Right forelimb (tissue), 1 donor: ENCODE measurements at places on chromosomes 2 and 18.

- DNase-seq, result no peak
Observed at GRCh38 chr18:46621111-46621766, 35.8 kb downstream of the LOXHD1 start.

- DNase-seq, result no peak
Observed at GRCh38 chr2:120294008-120294340, 41.3 kb downstream of the RALB start.

DNA sequence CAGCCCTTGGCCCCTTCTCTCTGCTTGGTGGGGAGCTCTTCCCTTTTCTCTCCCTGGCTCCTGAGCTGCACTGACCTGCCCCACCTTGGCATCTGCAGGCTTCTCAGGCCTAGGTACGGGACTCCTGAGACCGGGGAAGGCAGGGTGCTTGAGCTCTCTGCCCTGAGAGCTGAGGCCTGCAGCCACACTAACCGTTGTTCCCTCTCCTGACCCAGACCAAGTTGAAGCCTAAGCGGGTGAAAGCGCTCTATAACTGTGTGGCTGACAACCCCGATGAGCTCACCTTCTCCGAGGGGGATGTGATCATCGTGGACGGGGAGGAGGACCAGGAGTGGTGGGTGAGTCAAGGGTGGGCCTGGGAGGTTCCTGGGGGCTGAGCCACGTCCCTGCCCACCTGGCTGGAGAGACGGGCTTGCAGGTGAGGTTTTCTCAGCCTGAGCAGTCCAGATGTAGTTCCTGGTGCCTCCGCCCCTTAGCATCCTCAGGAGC, 22.2 kb downstream of the ITGB1BP1 start:
- no peak for DNase-seq

DNA sequence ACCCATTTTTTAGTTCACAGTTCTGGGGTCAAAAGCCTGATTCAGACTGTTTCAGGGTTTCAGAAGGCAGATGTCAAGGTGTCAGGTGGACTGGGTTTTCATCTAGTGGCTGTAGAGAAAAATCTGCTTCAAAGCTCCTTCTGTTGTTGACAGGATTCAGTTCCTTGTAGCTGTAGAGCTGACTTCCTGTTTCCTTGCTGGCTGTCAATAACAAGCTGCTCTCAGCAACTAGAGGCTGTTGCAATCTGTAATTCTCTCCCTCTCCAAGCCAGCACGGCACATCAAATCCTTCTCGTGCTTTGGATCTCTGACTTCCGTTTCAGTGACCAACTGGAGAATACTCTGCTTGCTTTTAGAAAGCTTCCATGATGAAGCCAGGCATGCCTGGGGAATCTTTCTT, 179.4 kb downstream of the DOK6 start:
- DNase-seq, result no peak

DNA sequence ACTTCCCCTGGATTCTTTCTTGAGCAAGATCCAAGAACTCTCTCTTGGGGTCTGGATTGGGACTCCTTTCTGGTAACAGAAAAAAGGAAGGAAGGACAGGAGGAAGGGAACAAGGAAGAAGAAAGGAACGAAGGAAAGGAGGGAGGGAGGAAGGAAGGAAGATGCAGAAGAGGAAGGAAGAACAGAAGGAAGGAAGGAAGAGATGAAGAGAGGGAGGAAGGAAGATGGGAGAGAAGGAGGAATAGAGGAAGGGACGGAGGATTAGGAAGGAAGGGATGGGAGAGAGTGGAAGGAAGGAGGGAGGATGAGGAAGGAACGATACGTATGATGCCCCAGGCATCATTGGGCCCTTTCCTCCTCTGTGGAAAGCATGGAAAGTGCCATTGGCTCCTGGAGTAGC, 58.6 kb downstream of the CYP26B1 start:
- no peak for DNase-seq

- peak; percentile 12 for DNase-seq
Observed at GRCh38 chr2:69175790-69176715, 163.1 kb downstream of the ANTXR1 start.

GRCh38 chr2:237692601-237693290, 65.4 kb downstream of the LRRFIP1 start:
- DNase-seq, result no peak

GRCh38 chr2:23690421-23691105, 236.4 kb downstream of the ATAD2B start:
- DNase-seq, result no peak

- no peak for DNase-seq
Observed at GRCh38 chr2:19109518-19109917, 248.9 kb downstream of the OSR1 start.

DNA sequence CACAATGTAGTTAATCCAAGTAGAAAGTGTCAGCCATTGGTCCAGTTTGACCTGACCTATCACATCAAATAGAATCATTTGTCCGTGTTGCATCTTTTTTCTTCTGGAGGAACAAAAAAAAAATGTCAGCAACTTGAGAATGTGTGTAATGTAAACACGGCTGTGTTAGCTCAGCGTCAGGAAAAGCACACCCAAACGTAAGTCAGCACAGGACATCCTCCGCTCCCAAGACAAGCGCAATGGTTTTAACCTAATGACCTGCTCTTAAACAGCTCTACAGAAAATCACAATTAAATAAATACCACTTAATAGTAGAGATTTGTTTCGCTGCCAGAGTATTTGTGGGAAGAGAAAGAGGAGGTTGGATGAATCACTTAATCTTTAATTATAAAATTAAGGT, 59.4 kb downstream of the OSR1 start:
- DNase-seq, result no peak

GRCh38 chr2:200342235-200342634, 35.7 kb downstream of the SPATS2L start:
- no peak for DNase-seq

DNA sequence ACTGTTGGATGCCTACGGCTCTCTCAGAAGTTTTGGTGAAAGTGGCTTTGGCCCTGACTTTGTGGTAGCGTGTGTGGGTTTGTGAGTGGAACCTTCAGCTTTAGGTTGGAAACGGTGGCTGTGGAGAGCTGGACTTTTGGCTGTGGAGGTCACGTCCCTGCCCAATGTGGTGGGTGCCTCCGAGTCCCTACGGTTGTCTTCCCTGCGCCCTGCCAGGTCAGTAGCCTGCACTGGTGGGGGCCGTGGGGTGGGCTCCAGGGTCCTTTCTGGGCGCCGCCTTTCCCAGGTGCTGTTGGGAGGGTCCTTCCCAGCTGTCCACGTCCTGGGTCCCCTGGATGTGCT, 11.1 kb downstream of the COLEC11 start:
- DNase-seq, result no peak

- DNase-seq, result no peak
Observed at GRCh38 chr2:111904726-111905474, 6.5 kb downstream of the MERTK start.

DNA sequence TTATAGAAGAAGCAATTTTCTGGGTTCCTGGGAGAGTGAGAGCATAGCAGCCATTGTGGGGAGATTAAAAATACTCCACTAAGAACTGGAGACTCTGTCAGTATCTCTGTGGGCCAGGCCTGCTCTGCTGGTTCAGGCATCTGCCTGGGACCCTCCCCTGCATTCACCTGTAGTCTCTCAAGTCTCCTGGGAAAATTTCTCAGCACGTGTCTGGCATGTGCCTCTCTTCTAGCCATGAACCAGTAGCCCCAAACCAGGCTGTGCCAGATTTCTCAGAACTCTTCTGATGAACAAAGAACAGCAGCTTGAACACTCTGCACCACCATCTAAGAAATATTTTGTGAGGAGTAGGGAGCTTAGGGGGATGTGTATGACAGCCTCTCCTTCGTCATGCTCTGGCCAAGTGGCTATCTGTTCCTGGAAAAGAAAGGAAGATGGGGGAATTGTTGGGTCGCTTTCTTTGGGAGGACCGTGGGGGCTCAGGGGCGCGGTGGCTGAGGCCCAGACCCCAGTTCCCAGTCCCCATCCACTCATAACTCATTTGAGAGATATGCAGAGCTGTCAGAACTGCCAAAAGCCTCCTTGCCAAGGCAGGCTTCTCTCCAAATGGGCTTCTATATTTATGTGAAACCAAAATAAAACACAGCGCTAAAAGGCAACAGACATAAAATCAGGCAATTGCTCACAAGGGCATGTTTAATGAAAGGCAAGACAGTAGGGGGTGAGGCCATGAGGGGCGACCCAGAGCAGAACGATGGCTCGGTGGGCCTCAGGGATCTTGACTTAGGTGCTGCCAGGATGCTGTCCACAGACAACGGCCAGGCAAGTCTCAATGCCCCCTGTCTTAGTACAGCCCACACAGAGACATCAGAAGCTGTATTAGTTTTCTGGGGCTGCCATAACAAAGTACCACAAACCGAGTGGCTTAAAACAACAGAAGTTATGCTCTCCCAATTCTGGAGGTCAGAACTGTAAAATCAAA, 114.7 kb upstream of the TNP1 start:
- no peak for DNase-seq

DNA sequence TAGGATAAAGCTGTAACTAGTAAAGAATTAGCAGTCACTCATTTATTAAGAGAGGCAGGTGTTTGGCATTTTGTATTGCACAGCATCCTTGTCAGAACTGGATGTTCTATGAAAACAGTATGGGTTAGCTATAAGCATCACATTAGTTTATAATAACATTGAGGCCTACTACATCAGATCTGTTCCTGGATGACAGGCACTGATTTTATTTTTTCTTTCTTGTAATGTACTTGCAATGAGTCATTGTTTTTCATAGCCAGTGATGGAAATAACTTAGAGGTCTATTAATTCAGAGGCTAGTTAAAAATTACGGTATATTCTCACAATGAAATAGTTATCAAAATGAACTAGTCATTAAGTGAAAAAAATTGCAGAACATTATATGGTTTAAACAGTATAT, 13.0 kb upstream of the RMDN2 start:
- DNase-seq, result no peak

DNA sequence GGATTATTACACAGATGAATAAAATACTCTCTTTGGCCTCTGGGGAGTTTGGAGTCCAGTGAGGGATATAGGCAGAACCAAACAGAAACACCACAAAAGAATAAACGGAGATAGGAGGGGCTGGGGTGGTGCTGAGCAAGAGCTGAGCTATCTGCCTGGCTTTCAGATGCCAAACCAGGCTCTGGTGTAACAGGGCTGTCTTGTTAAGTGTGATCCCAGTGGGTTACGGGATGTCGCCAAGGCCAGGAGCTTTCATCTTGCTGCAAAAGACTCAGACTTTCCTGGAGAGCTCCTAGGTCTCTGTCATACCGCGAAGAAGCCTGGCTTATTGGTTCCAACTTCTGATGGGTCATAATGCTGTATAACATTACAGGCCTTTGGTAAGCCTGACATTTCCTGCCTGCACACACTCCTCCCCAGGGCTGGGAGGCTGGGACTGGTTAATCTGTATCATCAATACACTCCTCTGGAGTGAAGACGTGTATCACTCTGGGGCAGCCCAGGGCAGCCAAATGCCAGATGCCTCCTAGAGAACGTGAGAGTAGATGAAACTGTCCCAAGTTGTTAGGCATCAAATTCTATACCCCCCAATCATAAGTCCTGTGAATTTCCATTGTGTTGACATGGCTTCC, 60.5 kb downstream of the STPG4 start:
- no peak for DNase-seq

- no peak for DNase-seq
Observed at GRCh38 chr18:69841117-69841516, 106.6 kb downstream of the CD226 start.

DNA sequence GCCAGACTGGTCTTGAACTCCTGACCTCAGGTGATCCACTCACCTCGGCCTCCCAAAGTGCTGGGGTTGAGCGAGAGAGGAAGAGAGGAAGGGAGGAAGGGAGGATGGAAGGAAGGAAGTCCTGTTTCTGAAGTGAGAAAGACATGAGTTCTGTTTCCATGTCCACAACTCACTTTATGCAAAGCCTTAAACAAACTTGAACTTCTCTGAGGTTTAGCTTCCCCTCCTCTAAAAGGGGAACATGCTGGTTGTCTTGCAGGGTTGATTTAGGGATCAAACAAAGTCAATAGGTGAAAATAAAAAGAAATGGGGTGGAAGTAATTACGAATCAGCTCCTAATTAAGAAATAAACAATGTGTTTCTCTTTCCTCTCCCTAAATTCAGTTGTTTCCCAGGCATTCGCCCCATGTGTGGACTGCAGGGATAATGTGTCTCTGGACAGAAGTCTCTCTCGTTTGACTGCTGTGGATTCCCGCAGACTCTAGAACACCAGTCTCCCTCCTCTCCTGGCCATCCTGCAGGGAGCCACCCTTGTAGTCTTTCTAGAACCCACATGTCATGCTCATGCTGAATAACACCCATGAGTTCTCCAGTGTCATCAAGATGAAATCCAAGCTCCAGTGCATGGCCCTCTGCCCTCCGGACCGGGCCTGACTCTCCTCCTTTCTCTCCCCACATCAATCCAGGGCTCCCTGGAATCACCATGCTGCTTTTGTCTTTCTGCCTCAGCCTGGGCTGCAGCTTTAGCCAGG, 229.3 kb upstream of the TRIB2 start:
- no peak for DNase-seq

DNA sequence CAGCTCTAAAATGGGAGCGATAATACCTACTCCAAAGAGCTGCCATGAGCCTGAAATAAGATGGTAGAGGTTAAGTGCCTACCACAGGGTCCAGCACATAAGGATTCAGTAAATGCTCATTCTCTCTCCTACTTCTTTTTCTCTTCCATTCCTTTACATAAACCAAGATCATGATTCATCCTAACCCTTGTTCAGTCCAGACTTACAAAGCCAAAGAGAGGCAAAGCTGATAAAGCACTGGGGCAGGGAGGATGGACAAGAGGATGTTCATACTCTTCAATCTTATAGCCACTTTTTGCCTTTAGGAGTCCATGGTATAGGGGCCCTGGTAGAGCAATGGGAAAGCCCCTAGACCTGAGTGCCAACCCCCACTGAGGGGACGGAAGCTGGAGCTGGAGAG, 75.6 kb upstream of the PKDCC start:
- DNase-seq, result no peak

DNA sequence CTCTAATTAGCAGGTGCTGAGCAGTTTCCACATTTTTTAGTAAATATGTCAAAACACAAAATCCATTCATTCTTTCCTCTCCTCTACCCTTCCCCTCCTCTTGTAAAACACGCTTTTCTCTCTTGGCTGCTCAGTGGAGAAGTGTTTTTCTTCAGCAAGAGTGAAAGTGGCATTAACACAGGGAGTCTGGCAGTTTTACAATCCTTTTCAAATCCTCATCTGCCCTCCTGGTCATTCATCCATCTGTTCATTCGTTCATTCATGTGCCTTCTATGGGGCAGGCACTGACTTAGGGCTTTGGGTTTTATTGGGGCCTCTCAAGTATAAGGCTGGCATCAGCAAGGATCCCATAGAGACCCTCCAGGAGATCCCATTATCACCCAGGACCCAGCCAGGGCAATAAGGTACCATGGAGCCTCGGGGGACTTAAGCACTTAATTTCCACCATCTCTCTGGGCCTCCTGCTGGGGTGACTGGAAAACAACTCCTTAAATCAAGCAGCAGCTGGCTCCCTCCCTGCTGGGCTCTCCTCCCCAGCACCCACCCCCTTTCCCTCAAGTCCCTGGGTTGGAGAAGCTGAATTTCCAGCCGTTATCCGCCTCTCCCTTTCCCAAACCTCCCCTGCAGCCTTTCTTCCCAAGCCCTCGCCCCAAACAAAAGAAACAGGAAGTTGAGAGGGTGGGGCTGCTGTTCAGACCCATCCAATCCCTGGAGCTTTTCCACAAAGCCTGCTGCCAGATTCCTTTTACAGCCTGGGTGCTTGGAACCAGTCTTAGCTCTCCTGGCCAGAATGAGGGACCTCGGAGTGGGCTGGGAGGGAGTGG, 32.6 kb downstream of the MARCHF4 start:
- DNase-seq, result peak; percentile 56
